ENCODE measurements at places on chromosomes 3 and 15. TPM values are rescaled to one million over a fixed set of nuclear protein-coding genes. Genes with fewer than 3 reads are reported as not detected.

DNA sequence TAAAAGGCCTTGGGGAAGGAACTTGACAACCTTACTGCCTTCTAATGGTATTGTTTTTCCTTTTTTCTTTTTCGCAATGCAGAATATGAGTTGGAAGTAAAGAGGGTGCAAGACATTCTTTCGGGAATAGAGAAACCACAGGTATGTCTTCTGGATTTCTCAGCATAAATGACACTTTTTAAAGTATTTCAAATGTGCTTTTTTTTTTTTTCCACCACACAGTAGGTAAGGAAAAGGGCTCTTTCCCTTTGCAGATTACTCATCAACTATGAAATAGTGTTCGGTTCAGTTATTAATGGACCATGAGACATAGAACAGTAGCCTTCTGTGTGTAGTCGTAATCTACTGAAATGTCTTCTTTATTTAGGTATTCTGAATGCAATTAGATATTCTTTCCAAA is 162.4 kb downstream of the GHSR start:
- peaks cover 7% of the 10 kb centered on the region for H3K36me3 ChIP-seq
- no peak for DNase-seq
- H3K4me3 ChIP-seq = no peak overlapping the region
- H3K27ac ChIP-seq = no peak overlapping the region

GRCh38 chr3:53078656-53079055 is 32.8 kb upstream of the SFMBT1 start:
- H3K27ac ChIP-seq = no peak overlapping the region
- peaks cover under 1% of the 10 kb centered on the region for H3K4me1 ChIP-seq
- no peak overlapping the region for H3K4me3 ChIP-seq
- H3K36me3 ChIP-seq = peaks cover 4% of the 10 kb centered on the region
- no peak for DNase-seq

GRCh38 chr3:21020681-21021080 is 730.3 kb downstream of the ZNF385D start:
- no peak for DNase-seq
- H3K4me3 ChIP-seq = no peak overlapping the region
- no peaks in the 10 kb centered on the region for H3K4me1 ChIP-seq
- no peaks in the 10 kb centered on the region for H3K27me3 ChIP-seq
- no peak overlapping the region for H3K27ac ChIP-seq
- no peaks in the 10 kb centered on the region for H3K36me3 ChIP-seq

The DPPA4 gene
- total RNA-seq = 4.4 TPM

The FSIP1 gene
- total RNA-seq = 0.30 TPM

The SCAANT1 gene
- not detected for total RNA-seq

The SNTN gene
- total RNA-seq = not detected

All from T-cell (primary cell).